ENCODE measurements at places on chromosomes 4 and X.

- ATAC-seq: no peak
These were observed 19.1 kb downstream of the MAGED2 start for GRCh38 chrX:54826598-54826997.

- ATAC-seq: no peak
These were observed 687.6 kb downstream of the C4orf33 start for GRCh38 chr4:129783596-129783995.

GRCh38 chrX:109774706-109775105 is 41.6 kb upstream of the ACSL4 start:
- no peak for ATAC-seq

- no peak for ATAC-seq
These were observed 22.9 kb downstream of the SHISA3 start for GRCh38 chr4:42420140-42420539.

DNA sequence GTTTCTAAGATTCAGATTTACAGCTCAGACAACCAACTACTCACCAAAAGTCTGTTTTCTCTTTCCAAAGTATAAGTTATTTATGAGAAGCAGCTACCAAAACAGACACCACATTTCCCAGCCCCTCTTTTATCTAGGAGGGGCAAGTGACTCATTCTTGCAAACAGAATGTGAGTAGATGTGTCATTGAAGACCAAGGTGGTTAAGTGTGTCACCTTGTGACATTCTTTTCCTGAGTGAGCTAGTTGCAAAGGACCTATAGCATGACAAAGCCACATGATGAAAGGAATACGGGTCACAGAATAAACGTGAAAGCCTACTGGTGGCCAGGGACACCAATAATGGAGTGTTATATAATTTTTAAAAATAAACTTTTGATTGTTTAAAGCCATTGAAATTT is 50.0 kb downstream of the SLC7A11 start:
- no peak for ATAC-seq

- ATAC-seq: no peak
These were observed 3.3 kb upstream of the EREG start for GRCh38 chr4:74361671-74362070.

- ATAC-seq: peak; percentile 55
These were observed 37.9 kb upstream of the SORBS2 start for GRCh38 chr4:185849664-185850550.

Data from motor neuron (in vitro differentiated cells).